Lung microvascular endothelial cell (primary cell): ENCODE measurements at places on chromosomes 1 and 21. TPM values are rescaled to one million over a fixed set of nuclear protein-coding genes. Genes with fewer than 3 reads are reported as not detected.

The RUSC1 gene
- 7.2 and 9.3 TPM in 2 replicates for total RNA-seq

The LCE2A gene
- total RNA-seq = not detected in 2 replicates

The CREG1 gene
- 28.8 and 76.8 TPM in 2 replicates for total RNA-seq

The S100A7A gene
- not detected in 2 replicates for total RNA-seq

The SYPL2 gene
- total RNA-seq = under 0.01 TPM in 1 of 2 replicates, not detected in the other

The SLC30A7 gene
- 22.0 and 27.4 TPM in 2 replicates for total RNA-seq

The AADACL4 gene
- total RNA-seq = not detected in 2 replicates
